ENCODE measurements at places on chromosomes 5 and 9.

GRCh38 chr5:171102877-171103610 is 206.0 kb upstream of the TLX3 start:
- no peak for DNase-seq

GRCh38 chr9:117555964-117556629 is 141.2 kb upstream of the ASTN2 start:
- DNase-seq, result peak; percentile 36

- no peak for DNase-seq
These were observed 231.1 kb upstream of the NUDT12 start for GRCh38 chr5:103793595-103794182.

DNA sequence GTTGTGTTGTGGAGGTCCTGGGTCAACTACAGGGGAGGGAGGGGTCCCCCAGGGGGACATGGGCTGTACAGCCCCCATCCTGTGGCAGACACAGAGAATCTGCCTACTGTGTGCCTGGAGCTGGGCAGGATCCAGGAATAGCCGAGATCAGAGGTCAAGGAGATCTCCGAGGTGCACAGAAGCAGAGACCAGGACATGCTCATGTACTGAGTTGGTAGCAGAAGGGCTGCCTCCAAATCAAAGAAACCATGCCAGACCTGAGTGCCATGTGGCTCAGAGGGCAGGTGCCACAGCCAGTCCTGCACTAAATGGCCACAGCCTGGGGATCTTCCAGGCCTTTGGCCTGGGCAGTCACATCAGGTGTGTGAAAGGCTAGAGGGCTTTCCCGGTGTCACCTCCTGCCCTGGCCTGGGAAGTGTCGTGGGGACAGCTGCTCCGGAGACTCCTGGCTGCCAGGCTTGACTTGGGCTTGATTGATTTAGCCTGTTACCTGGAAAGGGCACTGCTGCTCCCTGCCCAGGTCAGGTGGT is 27.8 kb downstream of the GSN start:
- DNase-seq, result no peak

- peak; percentile 88 for DNase-seq
These were observed 41.0 kb downstream of the B4GALT1 start for GRCh38 chr9:33125871-33126823.

DNA sequence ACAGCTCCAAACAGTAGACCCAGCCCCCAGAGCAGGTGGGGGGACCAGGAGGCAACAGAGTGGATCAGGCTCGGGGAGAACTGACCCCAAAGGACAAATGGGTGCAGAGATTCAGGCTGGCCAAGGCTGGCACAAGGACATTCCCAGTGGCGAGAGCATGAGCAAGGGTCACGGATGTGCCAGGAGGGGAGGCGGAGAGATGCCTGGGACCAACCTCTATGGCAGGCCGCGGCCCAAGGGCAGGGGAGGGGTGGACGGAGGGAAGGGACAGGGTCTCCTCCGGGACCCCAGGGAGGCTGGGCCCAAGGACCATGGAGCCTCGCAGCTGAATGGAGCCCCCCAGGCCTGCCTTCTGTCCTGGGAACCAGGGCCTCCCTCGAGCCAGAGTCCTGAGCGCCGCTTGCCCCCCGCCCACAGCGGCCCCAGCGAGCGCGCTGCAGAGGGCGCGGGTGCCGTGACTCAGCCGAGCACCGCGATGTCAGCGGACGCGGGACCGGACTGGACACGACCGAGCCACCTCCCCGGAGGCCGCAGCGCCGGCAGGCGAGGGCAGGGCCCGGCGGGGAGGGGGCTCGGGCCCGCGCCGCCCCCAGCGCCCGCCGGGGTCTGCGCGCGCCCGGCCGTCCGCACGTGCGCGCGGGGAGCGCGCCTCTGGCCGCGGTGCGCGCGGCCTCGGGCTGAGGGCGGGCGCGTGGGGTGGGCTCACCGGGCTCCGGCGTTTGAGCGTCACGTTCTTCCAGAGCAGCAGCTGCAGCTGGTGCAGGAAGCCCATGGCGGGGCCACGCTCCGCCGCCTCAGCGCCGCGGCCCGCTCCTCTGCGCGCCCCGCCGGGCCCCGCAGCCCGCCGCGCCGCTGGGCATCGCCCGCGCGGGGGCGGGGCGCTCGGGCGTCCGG is at the start of gene ABCA2:
Gene ABCA2, minus strand, starts transcription at position 869 of the 894 bp plus-strand sequence. Its CDS starts 97 bp downstream, at position 772.
- DNase-seq, result no peak

DNA sequence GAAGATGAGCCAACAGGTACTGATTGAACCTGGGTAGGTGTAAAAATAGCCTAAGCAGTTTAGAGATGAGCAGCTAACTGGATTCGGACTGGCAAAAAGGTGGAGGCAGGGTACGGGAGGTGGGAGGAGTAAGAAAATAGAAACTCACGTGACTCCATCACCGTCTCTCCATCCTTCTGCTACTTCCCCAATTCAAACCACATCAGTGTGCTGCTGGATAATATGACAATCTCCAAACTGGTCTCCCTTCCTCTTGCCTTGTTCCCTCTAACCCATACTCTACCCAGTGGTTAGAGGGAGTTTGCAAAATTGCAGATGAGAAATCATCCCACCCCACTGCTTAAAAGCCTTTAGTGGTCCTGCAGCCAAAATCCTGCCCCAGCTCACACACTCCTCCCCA is 42.7 kb downstream of the RIGI start:
- peak; percentile 77 for DNase-seq

GRCh38 chr5:80227979-80228596 is 27.8 kb downstream of the SERINC5 start:
- no peak for DNase-seq

GRCh38 chr9:114081441-114082016 is 3.4 kb upstream of the AMBP start:
- no peak for DNase-seq

- no peak for DNase-seq
These were observed 31.2 kb downstream of the CDK7 start for GRCh38 chr5:69265931-69266330.

DNA sequence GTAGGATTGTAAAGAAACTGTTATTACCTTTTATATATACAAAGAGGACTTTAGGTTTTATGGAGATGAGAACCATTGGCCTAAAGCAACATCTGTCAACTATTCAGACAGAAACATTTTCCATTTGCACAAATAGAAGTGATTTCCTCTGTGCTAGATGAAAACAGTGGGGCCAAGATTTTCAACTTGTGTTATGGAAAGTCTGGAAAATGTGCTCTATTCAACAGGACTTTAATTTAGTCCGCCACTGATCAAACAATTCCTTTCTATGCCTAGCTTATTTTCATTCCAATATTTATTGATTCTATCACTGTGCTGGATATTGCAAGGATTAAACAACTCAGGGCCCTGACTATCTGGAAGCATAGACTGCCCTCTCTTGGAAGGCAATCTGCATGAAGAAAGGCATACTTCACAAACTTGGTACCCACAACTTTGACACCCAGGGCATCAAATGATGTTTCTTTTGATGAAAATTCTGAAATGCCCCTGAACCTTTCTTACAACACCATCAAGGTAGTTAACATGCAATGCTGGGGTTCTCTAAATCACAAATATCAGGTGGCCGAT is 126.6 kb upstream of the HMHB1 start:
- no peak for DNase-seq

DNA sequence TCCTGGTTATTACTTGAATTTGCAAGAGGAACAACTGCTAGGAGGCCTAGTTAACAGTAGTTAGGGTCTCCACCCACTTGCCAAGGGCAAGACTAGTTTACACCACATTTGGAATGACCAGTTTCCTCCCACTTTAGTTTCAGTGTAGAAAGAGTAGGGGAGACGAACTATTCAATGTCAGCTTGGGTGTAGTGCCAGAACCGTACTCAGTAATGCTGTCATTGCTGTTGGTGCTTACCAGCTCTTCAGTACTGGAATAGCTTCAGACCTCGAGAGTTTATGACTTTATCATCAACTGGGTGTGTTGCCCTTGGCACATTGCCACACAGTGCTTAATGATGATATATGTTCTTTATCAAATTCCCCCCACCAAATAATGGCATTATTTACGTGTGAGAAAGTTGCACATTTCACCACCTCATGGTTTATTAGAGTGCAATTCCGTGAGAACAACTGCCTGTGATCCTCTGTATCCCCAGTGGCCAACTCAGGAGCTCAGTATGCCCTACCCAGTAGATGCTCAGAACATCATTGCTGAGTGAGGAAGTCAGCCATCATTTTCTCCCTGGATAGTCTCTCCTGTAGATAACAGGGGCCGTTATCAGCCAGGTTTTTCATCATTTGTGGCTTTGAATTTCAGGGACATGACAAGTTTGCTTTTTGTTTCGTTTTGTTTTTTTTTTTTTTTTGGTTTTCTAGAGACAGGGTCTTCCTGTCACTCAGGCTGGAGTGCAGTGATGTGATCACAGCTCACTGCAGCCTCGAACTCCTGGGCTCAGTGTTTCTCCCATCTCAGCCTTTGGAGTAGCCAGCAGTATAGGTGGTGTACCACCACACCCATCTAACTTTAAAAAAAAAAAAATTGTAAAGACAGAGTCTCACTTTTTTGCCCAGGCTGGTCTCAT is 67.3 kb downstream of the DOCK8 start:
- no peak for DNase-seq

DNA sequence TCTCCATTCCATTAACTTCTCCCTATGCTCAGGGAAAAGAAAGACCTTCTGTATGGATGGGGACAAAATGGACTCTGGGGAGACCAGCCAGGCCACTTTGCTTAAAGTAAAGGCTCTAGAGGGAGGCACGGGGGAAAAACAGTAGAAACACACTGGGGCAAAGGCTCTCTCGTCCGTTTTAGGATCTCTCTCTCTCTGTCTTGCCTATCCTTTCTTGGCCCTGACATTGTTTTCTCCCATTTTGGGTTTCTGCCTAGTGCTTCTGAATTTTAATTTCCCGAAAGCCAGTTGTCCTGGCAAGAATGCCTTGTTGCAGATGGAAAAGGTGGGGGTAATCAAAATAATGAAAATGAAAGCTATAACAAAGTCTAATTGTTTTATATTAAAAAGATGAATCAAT is 28.2 kb downstream of the NMUR2 start:
- no peak for DNase-seq

DNA sequence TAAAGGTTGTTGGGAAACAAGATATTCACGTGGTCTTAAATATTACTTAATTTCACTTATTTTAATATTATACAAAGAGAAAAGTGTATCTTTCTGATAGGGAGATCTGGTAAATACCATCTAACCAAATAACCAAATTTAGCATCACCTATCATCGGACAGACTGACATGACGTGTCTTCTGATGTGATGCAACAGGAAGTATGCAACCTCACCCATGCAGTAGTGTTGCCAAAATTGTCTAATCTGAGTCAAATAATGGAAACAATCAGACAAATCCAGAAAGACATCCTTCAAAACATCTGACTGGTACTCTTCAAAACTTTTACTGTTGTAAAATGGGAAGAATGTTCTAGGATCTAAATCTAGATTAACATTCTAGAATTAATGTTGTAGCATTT is 148.0 kb downstream of the FGF1 start:
- DNase-seq, result no peak

DNA sequence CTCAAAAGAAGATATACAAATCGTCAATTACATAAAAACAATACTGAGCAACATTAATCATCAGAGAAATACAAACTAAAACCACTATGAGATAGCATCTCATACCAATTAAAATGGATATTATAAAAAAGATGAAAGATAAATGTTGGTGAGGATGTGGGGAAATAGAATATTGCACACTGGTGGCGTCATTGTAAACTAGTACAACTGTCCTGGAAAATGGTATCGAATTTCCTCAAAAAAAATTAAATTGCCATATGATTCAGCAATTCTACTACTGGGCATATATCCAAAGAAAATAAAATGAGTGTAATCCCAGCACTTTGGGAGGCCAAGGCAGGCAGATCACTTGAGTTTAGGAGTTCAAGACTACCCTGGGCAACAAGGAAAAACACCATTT is 326.0 kb upstream of the FTMT start:
- DNase-seq, result no peak

GRCh38 chr5:68251386-68251785 is 35.8 kb downstream of the PIK3R1 start:
- DNase-seq, result no peak

DNA sequence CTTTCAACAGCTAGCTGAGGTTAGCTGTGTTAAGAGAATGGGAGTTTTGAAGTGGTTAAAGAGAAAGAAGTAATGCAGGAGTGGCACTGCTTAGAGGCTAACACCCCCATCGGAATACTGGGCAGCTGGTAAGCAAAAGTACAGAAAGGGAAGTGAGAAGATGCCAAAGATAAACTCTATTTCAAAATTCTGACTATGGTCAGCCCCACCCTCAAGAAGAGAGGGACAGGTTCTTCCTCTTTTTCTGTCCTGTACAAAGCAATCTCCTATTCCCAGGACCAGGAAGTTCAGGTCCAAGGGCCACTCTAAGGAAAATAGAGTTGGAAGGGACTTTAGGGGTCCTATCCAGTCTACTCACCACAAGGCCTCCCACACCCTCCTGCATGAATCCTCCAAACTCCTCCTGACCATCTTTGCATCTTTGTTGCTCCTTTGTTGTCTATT is 45.9 kb upstream of the JAK2 start:
- peak; percentile 67 for DNase-seq

DNA sequence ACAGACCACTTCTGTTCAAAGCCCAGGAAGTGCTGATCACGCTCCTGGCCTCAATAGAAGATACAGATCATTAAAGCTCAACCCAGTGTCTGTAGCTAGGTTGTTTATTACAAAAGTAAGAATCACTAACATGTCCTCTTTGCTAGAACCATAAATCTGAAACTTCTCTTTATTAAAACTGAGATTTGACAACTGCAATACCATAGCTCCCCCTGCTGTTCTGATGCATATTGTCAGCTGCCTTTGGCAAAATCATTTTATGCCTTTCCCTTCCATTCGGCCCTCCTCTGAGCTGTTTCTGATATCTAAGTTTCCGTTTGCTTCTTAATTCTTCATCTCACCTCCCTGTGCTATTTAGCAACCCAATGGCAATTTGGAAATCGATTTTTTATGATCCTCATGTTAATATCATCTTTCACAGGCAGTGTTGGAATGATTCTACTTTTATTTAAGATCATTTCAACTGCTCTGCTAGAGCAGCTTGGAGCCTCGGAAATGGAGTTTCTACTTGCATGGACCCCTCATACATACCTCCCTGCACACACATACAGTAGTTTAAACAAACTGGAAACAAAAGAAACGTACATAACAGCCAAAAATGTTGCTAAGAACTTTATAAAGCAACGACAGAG is 998.8 kb downstream of the MAT2B start:
- peak; percentile 78 for DNase-seq

- no peak for DNase-seq
These were observed 32.4 kb upstream of the PIP5K1B start for GRCh38 chr9:68672625-68673024.

- no peak for DNase-seq
These were observed 51.4 kb downstream of the SMARCA2 start for GRCh38 chr9:2066312-2067273.

DNA sequence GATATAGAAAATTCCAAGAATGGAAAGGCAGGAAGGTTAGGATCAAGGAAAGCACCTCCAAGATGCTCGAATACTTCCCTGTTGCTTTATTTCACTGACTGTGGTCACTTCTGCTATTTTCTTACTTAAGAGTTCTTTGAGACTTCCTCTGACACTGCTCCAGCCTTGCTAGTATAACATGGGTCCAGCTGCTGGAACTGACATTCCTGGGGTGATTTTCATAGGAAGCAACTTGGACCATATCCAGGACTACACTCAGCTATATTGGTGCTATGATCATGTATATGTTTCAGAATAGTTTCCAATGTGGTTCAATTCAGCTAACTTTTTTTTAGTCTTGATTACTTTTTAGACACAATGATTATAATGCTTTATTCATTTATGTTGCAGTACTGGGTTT is 81.6 kb upstream of the CKMT2 start:
- peak; percentile 4 for DNase-seq

- DNase-seq, result no peak
These were observed 37.9 kb upstream of the TTC1 start for GRCh38 chr5:159971038-159971437.
